ENCODE measurements at places on chromosomes 13 and 19.
A peak's percentile ranks its signal among the peaks of the same experiment; 100 is the strongest.

- DNase-seq = no peak
These were observed 221.5 kb downstream of the TEX29 start for GRCh38 chr13:111541752-111542529.

DNA sequence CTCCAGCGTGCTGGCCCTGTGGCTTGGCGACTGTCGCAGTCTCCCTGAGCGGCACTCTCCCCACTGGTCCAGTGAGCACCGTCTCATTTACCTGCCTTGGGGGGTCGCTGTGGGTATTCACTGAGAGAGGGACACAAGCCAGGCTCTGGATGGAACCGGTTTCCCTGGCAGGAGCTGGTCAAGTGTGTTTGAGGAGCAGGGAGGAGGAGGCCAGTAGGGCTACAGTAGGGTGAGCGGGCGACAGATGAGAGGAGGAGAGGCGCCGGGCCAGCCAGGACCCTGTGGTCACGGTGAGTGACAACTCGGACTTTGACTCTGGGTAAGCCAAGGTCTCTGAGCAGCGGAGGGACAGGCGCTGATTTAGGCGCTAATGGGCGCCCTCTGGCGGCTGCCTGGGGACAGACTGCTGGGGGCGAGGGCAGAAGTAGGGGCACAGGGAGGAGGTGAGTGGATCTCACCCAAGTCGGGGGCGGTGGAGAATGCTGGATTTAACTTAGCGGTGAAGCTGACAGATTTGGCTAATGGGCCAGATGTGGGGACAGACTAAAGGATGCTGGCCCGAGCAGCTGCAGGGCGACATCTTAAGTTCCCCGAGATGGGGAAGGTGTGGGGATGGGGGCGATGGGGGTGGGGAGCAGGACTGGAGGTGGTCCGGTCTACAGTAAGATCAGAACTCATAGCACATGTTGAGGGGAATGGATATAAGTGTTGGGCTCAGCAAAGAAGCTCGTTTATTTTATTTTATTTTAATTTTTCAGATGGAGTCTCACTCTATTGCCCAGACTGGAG lies 4.7 kb upstream of the PRMT1 start:
- peak; percentile 77 for DNase-seq

- no peak for DNase-seq
These were observed 1.0 kb downstream of the TMEM59L start for GRCh38 chr19:18613589-18614234.

GRCh38 chr13:33310245-33311038 lies 24.9 kb upstream of the STARD13 start:
- DNase-seq = no peak

- DNase-seq = no peak
These were observed 572 bp downstream of the UGGT2 start for GRCh38 chr13:96052656-96053002.
